GM12891 (cell line): ENCODE measurements at places on chromosomes 6 and 20.

GRCh38 chr6:166010136-166010960 lies 157.3 kb downstream of the TBXT start:
- no peak for DNase-seq

DNA sequence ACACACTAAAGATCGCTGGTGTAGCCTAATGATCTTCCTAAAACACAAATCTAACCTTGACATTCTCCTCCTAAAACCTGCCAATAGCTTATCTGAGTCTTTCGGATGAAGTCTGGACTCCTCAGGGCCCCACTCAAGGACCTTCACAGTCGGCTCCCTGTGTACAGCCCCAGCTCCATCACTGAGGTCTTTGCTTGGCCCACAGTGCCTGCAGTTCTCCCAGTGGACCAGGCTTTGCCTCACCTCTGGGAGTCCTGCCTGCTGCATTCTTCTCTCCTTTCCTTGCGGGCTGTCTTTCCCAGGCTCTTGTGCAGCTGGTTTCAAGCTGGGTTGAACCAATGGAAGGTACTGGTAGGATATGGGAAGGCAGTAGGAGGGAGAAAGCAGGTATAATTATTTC lies 122.6 kb upstream of the FERMT1 start:
- no peak for DNase-seq

GRCh38 chr6:34178357-34179105 lies 32.6 kb upstream of the GRM4 start:
- no peak for DNase-seq

GRCh38 chr20:4663044-4663443 lies 58.7 kb upstream of the PRND start:
- DNase-seq: no peak

- peak; percentile 71 for DNase-seq
Observed at GRCh38 chr6:25027221-25027916, 91.6 kb upstream of the RIPOR2 start.

DNA sequence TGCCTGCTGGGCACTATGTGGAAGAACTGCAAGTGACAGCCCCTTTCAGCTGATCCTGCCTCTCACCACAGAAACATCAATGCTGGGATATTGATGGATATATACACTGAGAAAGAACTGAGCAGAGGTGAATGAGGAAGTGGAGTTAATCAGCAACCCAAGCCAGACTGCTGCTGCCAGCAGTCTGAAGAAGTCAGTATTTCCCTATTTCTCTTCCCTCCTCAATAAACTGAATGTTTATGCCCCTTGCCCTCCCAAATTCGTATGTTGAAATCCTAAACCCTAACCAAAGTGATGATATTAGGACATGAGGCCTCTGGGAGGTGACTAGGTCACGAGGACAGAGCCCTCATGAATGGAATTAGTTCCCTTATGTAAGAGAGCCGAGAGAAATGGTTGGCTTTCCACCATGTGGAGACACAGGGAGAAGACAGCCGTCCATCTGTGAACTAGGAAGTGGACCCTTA lies 76.3 kb downstream of the CDK19 start:
- DNase-seq: no peak

DNA sequence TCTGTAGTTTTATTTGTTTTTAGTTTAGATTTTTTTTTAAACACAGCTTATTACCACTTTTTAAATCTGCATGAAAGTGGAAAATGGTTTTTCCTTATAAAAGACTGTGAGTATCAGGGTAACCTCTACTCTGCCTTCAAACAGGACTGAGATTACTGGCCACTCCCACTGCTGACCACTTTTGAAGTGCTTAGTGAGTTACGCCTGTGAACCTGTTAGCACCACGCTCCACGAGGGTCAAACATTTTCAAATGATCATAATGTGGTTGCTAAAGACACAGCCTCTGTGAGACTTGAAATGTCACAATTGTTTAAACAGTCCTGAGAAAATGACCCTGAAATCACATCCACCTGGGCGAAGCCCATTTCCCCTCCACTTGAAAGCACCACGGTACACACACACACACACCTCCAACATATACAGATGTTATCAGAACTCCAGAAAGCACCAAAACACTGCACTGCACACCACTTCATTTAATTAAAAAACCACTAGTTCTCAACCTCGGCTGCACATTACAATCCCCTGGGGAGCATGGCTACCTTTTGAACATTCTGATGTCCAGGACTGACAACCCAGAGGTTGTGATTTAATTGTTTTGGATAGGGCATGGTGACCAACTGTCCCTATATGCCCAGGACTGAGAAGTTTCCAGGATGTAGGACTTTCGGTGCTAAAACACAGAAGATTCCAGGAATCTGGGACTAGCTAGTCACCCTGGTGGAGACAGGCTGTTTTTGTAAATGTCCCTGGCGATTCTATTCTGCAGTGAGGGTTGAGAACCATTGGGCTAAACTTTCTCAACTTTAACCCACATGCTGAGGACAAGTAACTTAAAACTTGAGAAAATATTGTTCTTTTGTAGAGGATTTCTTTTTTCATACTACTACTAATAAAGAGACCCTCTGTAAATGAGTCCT lies 176.4 kb upstream of the MYLIP start:
- DNase-seq: no peak

GRCh38 chr6:145783796-145784195 lies 30.8 kb downstream of the FBXO30 start:
- no peak for DNase-seq

- DNase-seq: no peak
Observed at GRCh38 chr20:49427751-49428518, 54.5 kb downstream of the KCNB1 start.

- no peak for DNase-seq
Observed at GRCh38 chr6:123171341-123172115, 175.5 kb downstream of the CLVS2 start.

DNA sequence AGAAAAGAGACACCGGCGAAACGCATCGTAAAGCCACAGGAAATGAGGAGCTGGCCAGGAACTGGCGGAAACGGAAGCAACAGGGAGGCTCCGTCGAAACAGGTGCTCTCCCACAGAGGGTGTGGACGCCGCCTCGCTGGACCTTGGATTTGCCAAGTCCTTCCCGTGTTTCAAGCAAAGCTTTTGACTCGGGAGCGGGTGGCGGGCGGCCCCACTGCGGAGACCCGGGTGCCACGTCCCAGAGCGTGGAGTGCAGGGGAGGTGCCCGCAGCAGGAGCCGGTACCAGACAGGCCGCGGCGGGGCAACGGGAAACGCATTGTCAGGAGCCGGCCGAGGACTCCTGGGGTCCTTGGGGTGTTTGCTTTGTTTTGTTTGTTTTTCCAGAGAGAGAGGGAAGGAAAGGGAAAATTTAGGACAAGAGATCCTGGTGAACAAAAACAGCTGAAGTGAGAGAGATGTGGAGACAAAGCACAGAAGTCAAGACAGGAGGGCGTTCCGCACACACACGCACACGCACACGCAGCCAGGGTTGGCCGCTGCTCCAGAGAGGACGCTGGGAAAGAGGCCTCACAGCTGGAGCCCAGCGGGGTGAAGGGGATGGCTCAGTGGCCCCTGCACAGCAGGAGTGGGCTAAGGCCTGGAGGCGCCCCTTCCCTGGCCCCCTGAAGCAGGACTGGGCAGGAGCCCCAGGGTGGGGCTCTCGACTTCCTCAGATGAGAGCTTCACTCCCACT lies 50.9 kb upstream of the CHRNA4 start:
- no peak for DNase-seq

DNA sequence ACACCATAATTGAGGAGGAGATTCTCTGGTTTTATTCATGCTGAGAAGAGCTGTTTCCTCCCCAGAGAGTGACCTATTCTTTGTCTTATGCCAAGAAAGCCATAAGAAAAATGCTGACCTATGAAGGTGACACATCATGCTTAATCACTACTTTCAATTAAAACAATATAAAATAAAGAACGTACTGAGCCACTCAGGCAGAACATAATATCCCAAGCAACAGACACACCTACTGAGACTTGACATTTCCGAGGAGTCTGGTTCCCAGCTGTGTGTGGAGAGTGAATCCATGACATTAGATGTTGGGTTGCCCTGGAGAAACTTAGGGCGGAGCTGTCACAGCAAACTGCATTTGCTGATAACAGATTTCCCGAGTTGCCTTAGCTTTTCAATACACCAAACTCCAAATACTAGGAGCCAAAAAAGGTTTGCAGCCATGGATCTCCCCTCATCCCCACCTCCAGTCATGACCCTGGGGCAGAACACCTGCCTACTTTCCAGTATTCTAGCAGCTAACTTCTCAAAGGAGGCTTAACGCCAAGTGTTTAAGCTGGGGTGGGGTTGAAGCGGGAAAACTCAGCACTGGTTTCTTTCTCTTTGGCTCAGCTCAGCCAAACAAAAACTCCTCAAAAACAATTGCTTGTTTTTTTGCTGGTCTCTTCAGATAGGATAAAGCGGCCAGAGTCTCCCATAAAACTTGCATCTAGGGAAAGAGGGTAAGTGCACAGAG lies 92.2 kb downstream of the BACH2 start:
- no peak for DNase-seq

- DNase-seq: no peak
Observed at GRCh38 chr6:84193114-84193708, 34.2 kb downstream of the CEP162 start.

DNA sequence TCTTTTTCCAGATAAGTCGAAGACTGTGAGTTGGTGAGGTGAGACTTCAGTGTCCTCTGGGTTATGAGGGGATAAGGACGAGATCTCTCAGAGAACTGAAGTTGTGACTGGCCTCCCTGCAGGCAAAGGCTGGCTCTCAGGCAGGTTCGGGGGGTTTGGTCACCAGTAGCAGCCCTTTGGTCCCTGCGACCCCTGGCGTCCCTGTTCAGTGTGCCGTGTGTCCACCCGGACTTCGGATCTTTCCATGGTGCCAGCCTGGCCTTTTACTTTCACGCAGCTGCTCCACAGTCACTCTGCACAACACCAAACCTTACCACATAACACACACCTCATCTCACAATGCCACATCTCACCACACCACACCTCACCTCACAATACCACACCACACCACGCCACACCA lies 131.9 kb downstream of the ERMARD start:
- DNase-seq: no peak

- no peak for DNase-seq
Observed at GRCh38 chr20:19071902-19072498, 140.4 kb upstream of the SLC24A3 start.

- peak; percentile 56 for DNase-seq
Observed at GRCh38 chr6:15287670-15288375, 42.0 kb downstream of the JARID2 start.

- DNase-seq: peak; percentile 27
Observed at GRCh38 chr6:15901141-15902115, 227.5 kb upstream of the MYLIP start.

DNA sequence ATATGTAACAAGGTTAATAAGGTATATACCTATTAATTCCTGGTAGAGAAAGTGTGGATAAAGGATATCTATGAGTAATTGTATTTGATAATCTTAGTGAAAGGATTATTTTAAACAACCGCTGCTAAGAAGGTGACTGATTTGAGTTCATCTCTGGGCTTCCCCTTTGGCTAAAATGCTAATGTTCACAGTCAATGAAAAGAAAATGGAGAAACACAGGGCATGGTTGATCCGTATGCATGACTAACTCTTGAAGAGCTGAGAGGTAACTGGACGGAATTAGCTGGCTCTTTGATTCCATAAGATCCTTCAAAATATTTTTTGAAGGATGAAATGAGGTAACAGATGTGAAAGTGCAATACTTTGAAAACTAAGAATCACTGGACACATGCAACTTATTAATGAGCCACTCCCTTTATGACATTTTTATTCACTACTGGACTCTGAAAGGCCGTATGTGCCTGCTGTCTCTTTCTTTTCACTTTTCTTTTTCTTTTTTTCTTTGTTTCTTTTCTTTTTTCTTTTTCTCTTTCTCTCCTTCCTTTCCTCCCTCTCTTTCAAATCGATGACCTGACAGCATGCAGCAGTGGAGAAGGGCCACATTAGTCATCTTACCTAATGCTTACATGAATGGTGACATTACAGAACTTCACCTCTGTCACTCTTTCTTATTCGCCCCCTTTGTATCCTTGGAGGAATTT lies 464.6 kb downstream of the CDKAL1 start:
- no peak for DNase-seq

DNA sequence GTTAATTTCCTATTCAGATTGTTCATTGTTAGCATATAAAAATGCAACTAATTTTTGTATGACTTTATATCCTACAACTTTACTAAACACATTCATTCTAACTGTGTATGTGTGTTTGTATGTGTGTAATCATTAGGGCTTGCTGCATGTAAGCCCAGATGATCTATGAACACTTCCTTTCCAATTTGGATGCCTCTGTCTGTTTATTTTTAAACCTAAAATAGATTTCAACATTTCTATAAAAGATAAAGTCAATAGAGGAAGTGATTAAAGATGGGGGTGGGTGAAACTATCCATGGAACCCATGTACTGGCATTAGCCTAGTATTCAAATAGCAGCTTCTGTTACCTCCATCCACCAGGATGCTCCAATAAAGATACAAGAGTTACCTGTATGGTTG lies 15.7 kb upstream of the AKAP12 start:
- no peak for DNase-seq

- no peak for DNase-seq
Observed at GRCh38 chr6:92827104-92827503, 592.3 kb downstream of the EPHA7 start.

DNA sequence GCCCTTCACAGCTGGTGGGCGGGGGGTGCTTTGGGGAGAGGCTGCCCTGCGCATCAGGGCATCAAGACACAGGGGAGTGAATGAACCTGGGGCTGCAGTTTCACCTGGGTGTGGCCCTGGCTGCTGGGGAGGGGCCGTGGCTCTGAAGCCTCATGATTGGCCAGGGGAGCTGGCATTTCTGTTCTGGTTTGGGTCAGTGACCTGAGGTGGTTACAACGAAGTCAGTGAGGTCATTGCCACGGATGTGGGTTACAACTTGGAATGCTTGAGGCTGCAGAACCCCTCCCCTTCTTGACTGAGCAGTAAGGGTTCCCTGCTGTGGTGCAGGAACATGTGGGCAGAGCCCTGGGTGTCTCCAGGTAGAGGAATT lies 3.0 kb downstream of the TCEA2 start:
- peak; percentile 80 for DNase-seq

- DNase-seq: no peak
Observed at GRCh38 chr6:27767851-27768250, 144.3 kb downstream of the OR2B2 start.

GRCh38 chr6:125354649-125355048 lies 52.9 kb upstream of the HDDC2 start:
- DNase-seq: no peak

DNA sequence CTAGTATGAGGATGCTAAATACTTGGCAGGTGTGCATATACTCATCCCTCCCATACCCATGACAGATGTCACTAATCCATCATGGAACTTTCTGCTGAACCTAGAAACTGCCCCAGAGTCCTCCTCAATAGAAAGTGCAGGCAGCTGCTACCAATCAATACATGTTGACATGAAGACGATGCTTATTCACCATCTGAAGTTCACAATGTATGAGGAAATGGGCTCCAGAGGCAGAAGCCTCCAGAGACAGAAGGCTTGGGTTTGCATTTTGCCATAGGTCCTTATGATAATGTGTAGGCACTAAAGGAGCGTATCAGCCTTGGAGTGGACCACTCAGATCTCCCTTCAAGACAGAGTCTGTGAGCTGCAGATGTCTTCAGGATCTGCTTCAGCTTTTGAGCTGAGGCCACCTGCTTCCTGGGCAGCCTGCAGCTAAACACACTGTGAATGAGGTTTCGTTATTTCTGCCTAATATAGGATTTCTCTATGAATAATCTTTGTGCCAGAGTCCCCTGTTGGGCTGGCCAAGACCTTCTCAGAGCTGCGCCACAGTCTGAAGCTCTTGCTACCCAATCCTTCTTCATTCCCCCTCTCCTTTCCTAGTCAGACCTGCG lies 7.5 kb upstream of the KIAA1755 start:
- no peak for DNase-seq

- DNase-seq: no peak
Observed at GRCh38 chr6:147207837-147208754, 3.9 kb downstream of the STXBP5 start.
